ENCODE measurements at places on chromosomes 2 and 18.

GRCh38 chr2:129201696-129202095 is 777.8 kb upstream of the RAB6C start:
- DNase-seq: no peak

- no peak for DNase-seq
Measured at GRCh38 chr2:128537646-128538045, 219.0 kb upstream of the HS6ST1 start.

DNA sequence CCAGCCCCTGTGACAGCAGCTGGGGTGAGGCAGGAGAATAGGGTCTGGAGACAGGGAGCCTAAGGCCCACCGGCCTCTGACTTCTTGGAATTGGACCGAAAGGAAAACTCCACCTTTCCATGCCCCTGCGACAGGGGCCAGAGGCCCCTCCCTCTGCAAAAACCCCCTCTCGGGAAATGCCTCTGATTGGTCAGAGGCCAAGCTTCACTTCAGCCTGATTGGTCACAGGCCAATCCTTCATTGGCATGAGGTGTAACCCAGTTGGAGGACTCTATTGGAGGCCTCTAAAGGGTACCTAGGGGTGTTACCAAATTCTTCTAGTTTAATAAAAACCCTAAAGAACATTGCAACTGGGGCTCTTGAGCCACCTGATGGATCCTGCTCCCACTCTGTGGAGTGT is 5.7 kb upstream of the ACKR3 start:
- DNase-seq: no peak

DNA sequence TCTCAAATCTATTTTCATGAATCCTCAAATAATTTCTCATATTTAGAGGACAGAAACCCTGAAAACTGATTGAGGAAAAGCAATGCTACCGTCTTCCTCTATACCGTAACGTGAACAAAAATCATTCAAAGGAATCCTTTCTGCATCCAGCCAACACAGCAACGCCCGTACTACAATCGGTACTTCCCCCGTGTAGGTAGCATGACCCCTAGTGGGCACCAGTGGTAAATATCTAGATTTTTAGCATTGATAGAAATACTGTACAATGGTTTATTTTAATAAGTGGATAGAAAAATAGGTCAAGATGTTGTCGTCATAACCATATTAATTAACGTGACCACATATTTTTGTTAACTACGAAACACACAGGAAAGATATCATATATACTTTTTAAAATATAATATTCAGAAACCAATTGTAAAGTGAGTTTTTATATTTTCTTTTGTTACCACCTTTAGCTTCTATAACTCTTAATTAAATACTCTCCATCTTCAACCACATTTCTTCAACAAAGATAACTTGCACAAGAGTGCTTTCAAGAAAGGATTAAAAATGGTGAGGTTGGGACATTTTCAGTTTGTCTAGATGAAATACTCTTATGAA is 194.1 kb downstream of the SS18 start:
- no peak for DNase-seq

GRCh38 chr2:54553775-54554174 is 97.6 kb downstream of the SPTBN1 start:
- no peak for DNase-seq

GRCh38 chr18:13139885-13140450 is 78.6 kb upstream of the LDLRAD4 start:
- no peak for DNase-seq

DNA sequence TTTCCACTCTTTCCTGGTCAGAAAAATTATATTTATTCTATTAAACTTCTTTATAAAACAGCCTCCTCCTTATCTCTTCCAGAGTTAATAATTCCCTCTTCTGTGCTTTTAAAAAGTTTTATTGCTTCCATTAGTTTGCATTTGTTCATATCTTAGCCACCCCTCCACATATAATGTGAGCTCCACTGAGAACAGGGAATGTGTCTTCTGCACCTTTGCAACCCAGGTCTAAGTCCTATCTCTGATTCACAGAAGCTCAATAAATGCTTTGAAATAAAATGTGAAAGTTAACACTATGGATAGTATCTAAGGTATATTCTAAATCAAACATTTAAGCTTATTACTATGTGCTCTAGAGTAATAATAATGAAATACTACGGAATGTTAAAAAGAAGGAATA is 9.3 kb upstream of the LRATD1 start:
- no peak for DNase-seq

DNA sequence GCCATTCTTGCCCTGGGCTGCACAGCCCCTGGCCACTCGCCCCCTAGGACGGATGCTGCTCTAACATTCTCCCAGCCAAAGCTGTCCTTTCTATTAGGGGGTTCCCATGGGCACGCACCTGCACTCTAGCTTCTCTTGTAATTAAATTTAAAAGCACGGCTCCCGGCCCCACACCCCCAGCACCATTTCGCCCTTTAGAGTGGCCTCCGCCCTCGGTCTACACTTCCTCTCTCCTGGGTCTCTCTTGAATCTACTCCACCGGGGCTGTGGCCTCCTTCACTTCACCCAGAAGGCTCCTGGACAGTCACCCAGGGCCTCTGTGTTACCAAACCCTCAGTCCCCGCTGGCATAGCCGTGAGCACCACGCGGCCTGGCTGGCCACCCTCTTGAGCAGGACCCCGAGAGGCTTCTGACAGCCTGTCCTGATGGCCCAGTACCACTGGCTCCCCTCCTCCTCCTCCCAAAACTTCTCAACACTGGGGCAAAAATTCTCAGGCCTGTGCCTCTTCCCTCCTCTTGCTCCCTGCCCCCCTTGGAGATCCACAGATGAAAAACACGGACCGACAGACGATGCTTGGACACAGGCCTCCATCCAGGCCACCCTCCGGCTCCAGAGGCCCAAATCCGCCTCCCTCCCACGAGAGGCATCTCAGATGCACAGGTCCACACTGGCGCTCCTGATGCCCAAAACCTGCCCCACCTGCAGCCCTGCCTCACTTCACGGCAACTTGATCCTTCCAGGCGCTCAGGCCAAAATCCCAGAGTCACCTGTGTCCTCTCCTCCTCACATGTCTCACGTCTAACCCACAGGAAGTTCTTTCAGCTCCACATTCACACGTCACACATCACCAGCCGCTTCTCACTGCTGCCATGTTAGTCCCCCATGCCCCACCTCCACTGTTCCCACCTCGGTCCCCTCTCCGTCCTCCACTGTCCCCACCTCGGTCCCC is 6.9 kb upstream of the RAB17 start:
- no peak for DNase-seq

DNA sequence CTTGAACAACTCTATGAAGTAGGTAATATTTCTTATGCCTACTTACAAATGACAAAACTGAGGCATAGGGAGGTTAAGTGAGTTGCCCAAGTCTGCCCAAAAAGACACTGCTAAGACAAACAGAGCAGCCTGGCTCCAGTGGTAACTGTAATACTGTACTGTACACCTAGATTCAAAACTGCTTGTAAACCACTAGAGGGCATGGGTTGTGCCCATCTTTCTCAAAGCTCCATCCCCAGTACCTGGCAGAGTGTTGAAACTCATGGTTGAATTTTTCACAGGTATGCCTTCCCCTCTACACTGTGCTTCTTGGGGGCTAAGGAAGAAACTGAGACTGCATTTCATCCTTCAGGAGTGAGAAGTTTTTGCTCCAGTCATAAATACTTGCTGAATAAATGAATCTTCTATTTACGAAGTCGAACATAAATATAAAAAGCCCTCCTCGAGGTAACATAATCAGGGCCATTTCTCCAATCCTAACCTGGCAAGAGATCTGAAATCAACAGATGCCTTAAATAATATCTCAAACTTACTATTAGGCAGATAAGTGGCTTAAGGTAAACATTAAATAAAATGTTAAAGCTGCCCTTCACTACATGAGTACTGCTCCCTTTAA is 2.0 kb downstream of the PPP4R1 start:
- no peak for DNase-seq

DNA sequence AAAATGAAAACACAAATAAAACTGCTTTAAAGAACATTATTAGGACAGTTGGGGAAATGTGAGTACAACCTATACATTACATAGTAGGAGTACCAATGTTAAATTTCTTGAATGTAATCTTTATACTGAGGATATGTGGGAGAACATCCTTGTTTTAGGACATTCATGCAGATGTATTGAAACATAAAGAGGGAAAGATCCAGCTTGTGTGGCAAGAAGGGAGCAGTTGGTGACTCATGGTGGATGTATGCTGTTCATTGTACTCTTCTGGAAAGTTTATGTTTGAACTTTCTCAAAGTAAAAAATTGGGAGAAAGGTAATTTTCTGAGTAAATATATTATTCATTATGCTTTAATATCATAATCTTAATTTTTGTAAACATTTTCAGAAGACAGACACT is 132.1 kb upstream of the DLGAP1 start:
- DNase-seq: no peak

- no peak for DNase-seq
Measured at GRCh38 chr18:69158944-69159343, 241.7 kb upstream of the DOK6 start.

- no peak for DNase-seq
Measured at GRCh38 chr2:24024018-24024417, 14.1 kb downstream of the MFSD2B start.

DNA sequence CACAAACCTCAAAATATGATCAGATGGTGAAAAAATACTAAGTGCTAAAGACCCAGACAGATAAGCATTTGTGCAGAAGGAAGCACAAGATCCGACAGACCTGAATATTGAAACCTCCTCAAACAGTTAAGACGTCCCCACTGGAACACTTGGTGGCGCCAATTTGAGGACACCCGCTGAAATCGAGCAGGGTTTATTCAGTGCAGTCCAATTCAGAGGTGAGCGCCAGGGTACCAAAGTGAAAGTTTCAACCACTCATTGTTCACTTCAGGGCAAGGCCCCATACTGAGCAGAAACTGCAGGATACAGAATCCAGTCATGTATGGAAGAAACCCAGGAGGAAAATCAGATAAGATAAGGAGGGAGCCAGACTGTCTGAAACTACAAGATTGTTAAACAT is 417.6 kb downstream of the LRRTM4 start:
- DNase-seq: no peak

GRCh38 chr2:84319581-84319980 is 139.5 kb downstream of the SUCLG1 start:
- DNase-seq: no peak

GRCh38 chr2:25378731-25379490 is 37.2 kb upstream of the DNMT3A start:
- no peak for DNase-seq

- no peak for DNase-seq
Measured at GRCh38 chr18:26617151-26617554, 68.8 kb upstream of the KCTD1 start.

- DNase-seq: no peak
Measured at GRCh38 chr2:26246818-26247217, 2.1 kb downstream of the HADHB start.

GRCh38 chr2:149451417-149452165 is 121.2 kb downstream of the LYPD6 start:
- DNase-seq: no peak

DNA sequence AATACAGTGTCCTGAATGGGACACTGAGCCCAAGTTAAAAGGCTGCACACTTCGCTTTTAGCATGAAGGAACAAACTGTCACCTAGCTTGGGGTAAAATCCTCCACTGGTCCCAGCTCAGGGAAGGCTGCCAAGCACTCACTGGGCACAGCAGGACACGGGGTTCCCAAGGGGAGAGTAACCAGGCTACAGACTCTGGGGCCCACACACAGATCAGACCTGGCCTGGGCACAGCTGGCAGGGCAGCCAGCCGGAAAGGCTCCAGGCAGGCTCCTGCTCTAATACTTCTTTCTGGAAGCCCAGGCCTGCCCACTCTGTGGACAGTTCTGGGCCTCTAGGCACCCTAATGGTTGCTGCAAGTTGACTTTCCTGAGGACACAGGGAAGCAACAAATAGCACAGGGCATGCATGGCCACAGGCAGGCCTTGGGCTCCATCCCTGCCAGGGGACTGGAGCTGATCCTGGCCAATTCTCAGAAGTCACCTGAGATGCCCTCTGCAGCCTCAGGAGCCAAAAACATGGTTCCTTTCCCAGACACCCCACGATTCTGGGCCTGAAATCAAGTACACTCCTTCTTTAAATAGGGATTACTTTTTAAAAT is 18.7 kb upstream of the SULT1C3 start:
- DNase-seq: no peak

DNA sequence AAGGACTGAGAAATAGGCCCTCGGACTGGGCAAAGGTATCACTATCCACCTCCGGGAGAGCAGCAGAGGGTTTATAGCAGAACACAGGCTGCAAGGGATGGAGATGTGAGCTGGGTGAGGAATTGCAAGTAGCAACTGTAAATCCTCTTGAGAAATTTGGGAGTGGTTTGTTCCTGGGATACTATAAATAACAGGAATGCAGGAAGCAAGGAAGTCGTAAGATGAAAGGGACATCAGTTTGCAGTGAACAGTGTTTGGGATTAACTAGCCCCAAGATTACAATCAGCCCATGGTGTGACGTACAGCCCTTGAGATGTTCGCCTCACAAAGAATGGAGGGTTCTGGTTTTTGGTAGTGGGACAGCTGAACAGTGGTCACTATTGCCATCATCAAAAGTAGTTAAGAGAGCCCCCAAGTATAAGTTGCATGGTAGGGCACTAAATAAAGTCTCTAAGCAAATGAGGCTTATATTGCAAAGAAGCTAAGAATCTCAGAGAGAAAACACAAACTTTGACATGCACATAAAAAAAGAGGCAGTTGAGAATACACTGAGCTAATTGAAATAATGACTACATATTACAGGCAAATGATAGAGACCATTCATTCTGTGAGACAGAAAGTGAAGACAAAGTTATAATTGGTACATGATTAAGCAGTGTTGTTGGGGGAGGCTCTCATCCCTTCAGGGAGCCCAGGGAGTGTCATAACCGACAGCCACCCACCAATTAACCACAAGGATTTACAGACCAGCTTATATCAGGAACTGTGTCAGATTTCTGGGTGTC is 362.5 kb upstream of the ACVR2A start:
- DNase-seq: no peak

GRCh38 chr2:109438773-109439389 is 174.9 kb downstream of the SEPTIN10 start:
- no peak for DNase-seq

DNA sequence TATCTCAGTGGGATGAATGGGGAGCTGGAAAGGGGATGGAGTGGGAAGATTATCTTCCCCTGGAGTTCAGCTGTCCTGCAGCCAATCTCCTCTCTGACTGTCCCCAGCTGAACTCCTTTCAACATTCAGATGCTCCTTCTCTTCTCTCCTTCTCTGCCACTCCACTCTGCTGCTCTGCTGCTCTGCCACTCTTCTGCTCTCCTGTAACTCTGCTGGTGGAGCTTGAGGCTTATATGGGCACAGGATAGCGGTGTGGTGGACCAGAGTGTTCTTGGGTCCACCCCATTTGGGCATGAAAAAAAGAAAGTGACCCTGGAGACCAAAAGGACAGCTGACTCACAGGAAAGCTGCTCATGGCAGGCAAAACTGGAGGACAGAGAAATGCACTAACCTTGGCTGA is 26.6 kb downstream of the FAHD2B start:
- DNase-seq: no peak

GRCh38 chr2:225742487-225742886 is 343.0 kb downstream of the NYAP2 start:
- DNase-seq: no peak
